ENCODE measurements at places on chromosomes 3 and 15. TPM values are rescaled to one million over a fixed set of nuclear protein-coding genes. Genes with fewer than 3 reads are reported as not detected.

TM6SF1 gene
- 19.7 TPM for total RNA-seq

GOLGA8G gene
- not detected for total RNA-seq

A4GNT gene
- not detected for total RNA-seq

OTOL1 gene
- not detected for total RNA-seq

P2RY12 gene
- total RNA-seq, result 5.2 TPM

ZNF774 gene
- 1.8 TPM for total RNA-seq

RBPMS2 gene
- total RNA-seq, result 1.4 TPM

TIPIN gene
- total RNA-seq, result 5.8 TPM

ITIH1 gene
- 0.94 TPM for total RNA-seq

SLC12A8 gene
- 8.7 TPM for total RNA-seq

PTX3 gene
- total RNA-seq, result 158 TPM

ZKSCAN7 gene
- total RNA-seq, result 4.3 TPM

CACNA2D2 gene
- total RNA-seq, result 3.6 TPM

DNAH12 gene
- total RNA-seq, result 0.31 TPM

TJP1 gene
- 94.6 TPM for total RNA-seq

NMB gene
- total RNA-seq, result 89.3 TPM

PPP4R2 gene
- total RNA-seq, result 56.6 TPM

PRSS50 gene
- total RNA-seq, result not detected

TMIE gene
- total RNA-seq, result not detected

SH2D7 gene
- total RNA-seq, result not detected

CSPG4 gene
- total RNA-seq, result 144 TPM

CCR1 gene
- 88.6 TPM for total RNA-seq

RGMA gene
- 12.8 TPM for total RNA-seq

SLC12A1 gene
- not detected for total RNA-seq

AMOTL2 gene
- 99.0 TPM for total RNA-seq

C2CD4A gene
- total RNA-seq, result not detected

PATL2 gene
- 1.0 TPM for total RNA-seq

SH3GL3 gene
- total RNA-seq, result 1.8 TPM

PLIN1 gene
- 947 TPM for total RNA-seq

ATP2C1 gene
- 53.2 TPM for total RNA-seq

HRG gene
- not detected for total RNA-seq

NOX5 gene
- 0.56 TPM for total RNA-seq

KLHL40 gene
- 0.19 TPM for total RNA-seq

TLR9 gene
- not detected for total RNA-seq

PCOLCE2 gene
- 70.3 TPM for total RNA-seq
